Natural killer cell (primary cell): ENCODE measurements at places on chromosomes 3 and 15. TPM values are rescaled to one million over a fixed set of nuclear protein-coding genes. Genes with fewer than 3 reads are reported as not detected.

DNA sequence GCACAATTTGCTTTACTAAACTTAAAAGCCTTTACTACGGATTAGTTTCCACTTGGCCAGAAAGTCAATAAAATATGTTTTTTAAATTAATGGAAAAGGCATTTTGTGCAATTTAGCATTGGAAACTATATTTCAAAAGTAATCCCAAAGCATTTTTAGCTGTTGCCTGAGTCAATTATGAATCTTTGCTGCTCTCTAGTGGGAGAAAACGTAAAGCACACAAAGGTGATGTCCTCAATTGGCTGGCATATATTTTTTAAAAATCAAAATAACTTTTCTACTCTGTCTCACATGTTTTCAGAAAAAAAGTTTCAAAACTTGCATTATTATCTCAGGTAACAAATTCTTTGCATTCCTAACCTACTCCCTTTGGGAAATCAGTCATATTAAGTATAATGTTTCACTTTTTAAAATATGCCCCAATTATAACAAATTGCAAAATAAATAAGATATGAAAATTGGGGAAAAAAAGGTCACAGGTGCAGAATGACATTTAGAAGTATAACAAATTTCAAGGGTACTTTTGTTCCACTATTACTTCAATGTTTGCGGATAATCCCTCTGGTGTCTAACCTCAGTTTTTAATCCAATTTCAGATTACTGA, 47.2 kb upstream of the TEX55 start:
- H3K4me3 ChIP-seq = no peak overlapping the region
- H3K4me1 ChIP-seq = no peaks in the 10 kb centered on the region
- H3K27me3 ChIP-seq = no peaks in the 10 kb centered on the region
- no peak overlapping the region for H3K27ac ChIP-seq
- H3K36me3 ChIP-seq = no peaks in the 10 kb centered on the region

DNA sequence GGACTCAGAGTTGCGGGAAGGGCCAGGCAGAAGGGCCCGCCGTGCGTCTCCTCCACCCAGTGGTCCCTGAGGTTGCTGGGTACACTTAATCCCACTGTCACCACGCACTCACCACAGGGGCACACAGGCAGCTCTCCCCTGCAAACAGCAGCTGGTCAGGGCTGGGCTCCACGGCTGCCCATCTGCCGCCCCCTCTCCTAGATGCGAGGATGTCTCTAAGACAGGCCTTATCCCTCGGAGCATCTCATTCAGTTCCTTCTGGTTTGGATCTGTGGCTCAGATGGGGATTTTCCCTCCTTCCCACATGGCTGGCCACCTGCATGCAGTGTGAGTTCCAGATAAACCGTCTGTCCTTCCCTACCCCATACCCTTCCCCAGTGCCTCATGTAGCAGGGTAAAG, 26.3 kb downstream of the MRPS11 start:
- H3K4me3 ChIP-seq = no peak overlapping the region
- no peak overlapping the region for H3K27ac ChIP-seq
- DNase-seq = no peak
- H3K27me3 ChIP-seq = no peaks in the 10 kb centered on the region
- H3K4me1 ChIP-seq = no peaks in the 10 kb centered on the region

GRCh38 chr3:2938711-2939110, 171.5 kb downstream of the IL5RA start:
- DNase-seq = no peak
- no peak overlapping the region for H3K27ac ChIP-seq
- H3K27me3 ChIP-seq = no peaks in the 10 kb centered on the region
- H3K4me1 ChIP-seq = no peaks in the 10 kb centered on the region

DNA sequence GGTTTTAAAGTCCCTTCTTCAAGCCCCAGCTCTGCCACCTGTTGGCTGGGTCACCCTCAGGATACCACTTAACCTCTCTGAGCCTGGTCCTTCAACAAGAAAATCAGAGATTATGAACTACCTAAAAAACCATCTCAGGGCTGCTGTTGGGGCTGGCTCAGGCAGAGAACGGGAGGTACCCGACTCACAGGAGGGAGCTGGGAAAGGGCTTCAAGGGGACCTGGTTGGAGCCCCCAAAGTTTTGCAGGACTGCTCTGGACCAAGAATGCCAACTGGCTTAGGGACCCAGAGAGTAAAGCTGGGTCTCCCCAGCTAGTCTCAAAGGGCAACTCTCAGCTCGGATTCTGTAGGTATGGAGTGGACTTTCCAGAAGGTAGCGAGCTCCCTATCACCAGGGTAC, 41.5 kb downstream of the WNT7A start:
- no peaks in the 10 kb centered on the region for H3K36me3 ChIP-seq
- no peak overlapping the region for H3K4me3 ChIP-seq
- H3K4me1 ChIP-seq = no peaks in the 10 kb centered on the region
- H3K27ac ChIP-seq = no peak overlapping the region

GRCh38 chr3:14440531-14441239, 38.3 kb downstream of the SLC6A6 start:
- H3K36me3 ChIP-seq = peaks cover 4% of the 10 kb centered on the region
- H3K27ac ChIP-seq = no peak overlapping the region
- no peak for DNase-seq
- H3K27me3 ChIP-seq = no peaks in the 10 kb centered on the region
- H3K4me3 ChIP-seq = no peak overlapping the region
- peaks cover 37% of the 10 kb centered on the region for H3K4me1 ChIP-seq

DNA sequence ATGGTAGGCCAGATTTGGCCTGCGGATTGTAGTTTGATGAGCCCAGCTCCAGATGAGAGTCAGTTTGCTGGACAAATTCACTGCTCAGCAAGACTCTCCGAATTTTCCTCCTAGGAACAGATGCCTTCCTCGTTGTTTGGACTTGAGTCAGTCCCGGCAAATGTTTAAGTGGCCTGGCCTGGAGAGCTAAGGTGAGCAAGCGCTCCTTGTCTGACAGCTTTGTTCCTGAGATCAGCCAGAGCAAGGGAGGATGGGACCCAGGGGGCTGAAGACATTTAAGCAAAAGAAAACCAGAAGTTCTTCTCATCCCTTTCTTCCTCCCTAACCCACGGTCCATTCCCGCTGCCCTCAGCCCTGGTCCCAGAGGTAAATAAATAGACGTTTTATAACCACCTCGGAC, 40.3 kb downstream of the POLR2M start:
- H3K27me3 ChIP-seq = no peaks in the 10 kb centered on the region
- DNase-seq = no peak
- no peaks in the 10 kb centered on the region for H3K4me1 ChIP-seq
- no peak overlapping the region for H3K27ac ChIP-seq

DNA sequence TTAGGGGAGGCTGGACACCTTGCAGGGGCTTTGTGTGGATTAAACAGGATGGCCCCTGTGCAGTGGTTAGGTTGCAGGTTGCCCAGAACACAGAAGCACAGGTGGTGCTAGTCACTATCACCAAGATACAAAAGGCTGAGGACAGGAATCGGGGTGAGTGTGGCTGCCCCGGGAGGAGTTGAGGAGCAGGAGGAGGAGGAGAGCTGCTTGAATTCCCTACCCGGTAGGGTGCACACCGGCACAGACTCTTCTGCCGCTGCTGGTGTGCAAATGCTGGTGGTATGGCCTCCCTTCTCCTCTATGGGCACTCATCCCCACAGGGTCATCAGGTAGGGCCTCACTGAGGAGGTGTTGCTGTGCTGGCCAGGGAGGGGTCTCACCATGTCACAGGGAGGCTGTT, 67.5 kb upstream of the SMAD6 start:
- no peak for DNase-seq
- H3K4me3 ChIP-seq = no peak overlapping the region
- no peak overlapping the region for H3K27ac ChIP-seq
- H3K4me1 ChIP-seq = peaks cover 13% of the 10 kb centered on the region

GRCh38 chr3:114863848-114864247, 283.2 kb downstream of the ZBTB20 start:
- peak overlapping the region; percentile 69 for H3K27ac ChIP-seq
- H3K4me1 ChIP-seq = no peaks in the 10 kb centered on the region
- peak overlapping the region; percentile 21 for H3K4me3 ChIP-seq
- no peak for DNase-seq

DNA sequence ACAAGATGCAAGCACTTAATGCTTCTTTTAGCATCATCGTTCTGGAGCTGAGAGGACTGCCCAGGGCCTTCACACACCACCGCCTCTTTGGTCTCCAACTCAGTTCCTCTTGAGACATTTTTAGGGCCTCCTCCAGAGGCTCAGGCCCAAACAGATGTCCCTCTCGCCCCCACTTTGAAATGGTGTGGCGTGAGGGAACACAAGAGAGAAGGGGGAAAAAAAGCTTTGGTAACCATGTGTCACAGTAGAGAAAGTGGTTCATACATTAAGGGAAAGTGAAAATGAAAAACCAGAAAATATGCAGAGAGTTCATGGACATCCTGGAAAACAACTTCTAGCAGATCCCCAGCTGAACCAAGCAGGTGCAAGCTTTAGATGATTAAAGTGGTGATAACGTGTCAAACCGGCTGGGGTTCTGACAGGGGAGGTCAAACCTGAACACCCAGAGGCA, 33.1 kb upstream of the FOXP1 start:
- H3K27ac ChIP-seq = no peak overlapping the region
- H3K36me3 ChIP-seq = no peaks in the 10 kb centered on the region
- no peak for DNase-seq
- H3K4me3 ChIP-seq = no peak overlapping the region
- no peaks in the 10 kb centered on the region for H3K4me1 ChIP-seq
- no peaks in the 10 kb centered on the region for H3K27me3 ChIP-seq

- no peak overlapping the region for H3K27ac ChIP-seq
- H3K4me3 ChIP-seq = no peak overlapping the region
- no peak for DNase-seq
- H3K27me3 ChIP-seq = no peaks in the 10 kb centered on the region
- H3K36me3 ChIP-seq = no peaks in the 10 kb centered on the region
- no peaks in the 10 kb centered on the region for H3K4me1 ChIP-seq
Measured at GRCh38 chr15:80424381-80424780, 20.2 kb downstream of the ARNT2 start.

DNA sequence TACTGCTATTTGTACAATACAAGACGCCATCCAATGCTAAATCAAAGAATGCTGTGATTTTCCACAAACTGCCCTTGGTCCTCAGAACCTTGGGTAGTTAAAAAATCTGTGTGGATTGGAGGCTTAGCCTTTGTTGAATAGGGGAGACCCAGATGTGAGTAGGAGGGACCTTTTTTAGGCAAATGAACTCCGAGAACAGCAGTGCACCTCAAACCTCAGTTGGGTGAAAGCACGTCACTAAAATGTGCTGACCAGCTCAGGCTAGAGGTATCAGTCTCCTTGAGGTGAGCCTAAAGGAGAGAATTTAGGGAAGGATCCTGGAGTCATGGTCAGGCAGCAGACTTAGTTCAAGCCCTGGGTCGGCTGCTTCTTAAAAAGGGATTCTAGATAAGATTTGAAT, 200.7 kb downstream of the SOX2 start:
- H3K4me3 ChIP-seq = no peak overlapping the region
- no peak overlapping the region for H3K27ac ChIP-seq
- H3K36me3 ChIP-seq = no peaks in the 10 kb centered on the region
- H3K4me1 ChIP-seq = no peaks in the 10 kb centered on the region
- H3K27me3 ChIP-seq = no peaks in the 10 kb centered on the region

DNA sequence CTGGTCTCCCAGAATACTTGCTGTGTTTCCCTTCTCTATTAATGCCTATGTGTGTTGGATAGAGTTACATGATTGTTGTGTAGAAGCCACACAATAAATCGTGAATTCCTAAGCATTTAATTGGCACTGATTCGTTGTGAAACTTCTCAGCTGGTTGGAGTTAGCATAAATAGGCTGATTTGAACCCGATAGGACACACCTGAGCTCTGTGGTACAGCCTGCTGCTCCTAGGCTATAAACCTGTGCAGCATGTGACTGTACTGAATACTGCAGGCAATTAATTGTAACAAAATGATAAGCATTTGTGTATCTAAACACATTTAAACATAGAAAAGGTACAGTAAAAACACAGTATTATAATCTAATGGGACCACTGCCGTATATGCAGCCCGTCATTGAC, 4.9 kb downstream of the ACAD11 start:
- no peaks in the 10 kb centered on the region for H3K36me3 ChIP-seq
- DNase-seq = no peak
- no peaks in the 10 kb centered on the region for H3K27me3 ChIP-seq
- peaks cover 10% of the 10 kb centered on the region for H3K4me1 ChIP-seq
- H3K27ac ChIP-seq = no peak overlapping the region

DNA sequence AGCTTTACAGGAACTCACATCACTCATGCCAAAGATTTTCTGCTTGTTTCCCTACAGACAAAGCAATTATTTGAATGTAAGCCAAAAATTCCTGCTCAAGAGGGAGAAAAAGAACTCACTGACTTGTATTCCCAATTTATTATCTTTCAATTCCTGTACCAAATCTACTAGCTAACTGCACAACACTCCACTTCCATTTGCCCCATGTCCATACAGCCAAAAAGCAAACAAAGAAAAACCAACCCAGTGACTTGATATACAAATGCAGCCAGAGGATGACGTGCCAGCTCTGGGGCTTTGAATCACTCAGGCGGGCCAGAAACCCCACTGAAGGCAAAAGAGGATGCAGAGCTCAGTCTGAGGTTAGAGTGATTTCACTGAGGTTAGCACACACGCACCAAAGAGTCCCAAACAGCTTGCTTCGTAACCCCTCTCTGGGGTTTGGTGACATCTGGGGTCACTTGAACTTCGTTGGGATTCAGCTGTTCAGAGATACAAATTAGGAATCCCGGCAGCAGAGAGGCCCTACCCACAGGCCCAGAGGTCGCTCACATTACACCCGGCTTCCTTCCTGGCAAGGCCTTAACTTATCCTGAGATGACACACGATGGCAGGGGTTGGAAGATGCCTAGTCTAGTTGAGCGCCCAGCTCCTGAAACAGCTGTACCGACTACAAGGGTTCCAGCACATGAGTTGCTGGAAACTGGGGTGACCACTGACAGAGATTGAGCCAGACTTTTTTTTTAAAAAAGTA, 1.6 kb downstream of the RFTN1 start:
- H3K27me3 ChIP-seq = no peaks in the 10 kb centered on the region
- H3K27ac ChIP-seq = peak overlapping the region; percentile 92
- no peaks in the 10 kb centered on the region for H3K36me3 ChIP-seq
- peaks cover 74% of the 10 kb centered on the region for H3K4me1 ChIP-seq
- peak overlapping the region; percentile 70 for H3K4me3 ChIP-seq

DNA sequence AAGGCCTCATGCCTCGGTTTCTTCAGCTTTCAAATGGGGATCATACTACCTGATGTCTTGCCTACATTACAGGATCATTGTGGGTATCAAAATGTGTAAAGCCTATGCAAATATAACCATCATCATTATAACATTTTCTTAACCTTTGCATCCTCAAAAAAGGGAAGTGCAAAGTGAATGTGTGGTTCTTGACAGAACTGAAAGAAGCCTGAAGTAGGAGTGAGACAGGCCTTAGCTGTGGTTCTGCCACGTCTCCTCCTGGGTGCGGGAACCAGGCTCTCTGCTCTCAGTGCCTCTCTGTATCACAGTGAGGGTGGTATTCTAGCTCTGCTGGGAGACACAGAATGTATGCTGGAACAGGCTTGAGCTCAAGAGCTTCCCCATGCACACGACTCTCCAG, 316.9 kb upstream of the ICE2 start:
- no peak overlapping the region for H3K27ac ChIP-seq
- no peaks in the 10 kb centered on the region for H3K36me3 ChIP-seq
- no peaks in the 10 kb centered on the region for H3K27me3 ChIP-seq
- no peak overlapping the region for H3K4me3 ChIP-seq
- DNase-seq = no peak
- H3K4me1 ChIP-seq = peaks cover 24% of the 10 kb centered on the region

The IL5RA gene
- 0.34 TPM for total RNA-seq

The ADCY5 gene
- total RNA-seq = not detected

The PRSS50 gene
- total RNA-seq = 0.16 TPM

The SLC24A5 gene
- total RNA-seq = not detected

The SOX14 gene
- total RNA-seq = not detected

The GNAT1 gene
- total RNA-seq = not detected

The ROBO2 gene
- total RNA-seq = not detected

The HAPLN3 gene
- 10.1 TPM for total RNA-seq

The SUSD5 gene
- total RNA-seq = not detected

The TMC3 gene
- total RNA-seq = not detected
